ENCODE measurements at places on chromosomes 2 and 18.

GRCh38 chr18:34648269-34648985 lies 61.7 kb upstream of the DTNA start:
- DNase-seq, result no peak

DNA sequence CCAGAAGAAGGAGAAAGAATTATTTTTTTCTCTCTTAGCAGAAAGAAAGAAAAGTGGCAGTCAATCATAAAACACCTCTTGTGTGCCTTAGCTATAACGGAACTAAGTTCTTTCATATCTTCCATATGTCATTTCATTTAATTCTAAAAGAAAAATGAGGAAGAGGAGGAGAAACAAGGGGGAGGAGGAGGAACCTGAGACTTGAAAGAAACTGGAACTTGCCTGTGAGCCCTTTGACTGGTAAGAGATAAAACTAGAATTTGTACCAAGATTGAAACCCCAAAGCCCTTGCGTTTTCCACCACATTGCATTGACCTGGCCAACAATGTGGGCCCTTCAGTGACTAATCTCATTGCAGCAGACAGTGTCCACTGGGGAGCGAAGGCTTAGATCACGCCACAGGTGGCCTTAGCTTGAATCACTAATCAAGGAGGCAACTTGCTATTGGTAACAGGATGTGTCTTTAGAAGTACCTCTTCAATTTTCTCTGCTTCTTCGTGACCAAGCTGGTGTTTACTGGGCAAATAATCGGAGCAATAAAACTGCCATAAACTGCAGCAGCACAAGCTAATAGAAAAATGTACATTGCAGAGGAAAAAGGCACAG lies 307.9 kb downstream of the CLIP4 start:
- DNase-seq, result no peak

DNA sequence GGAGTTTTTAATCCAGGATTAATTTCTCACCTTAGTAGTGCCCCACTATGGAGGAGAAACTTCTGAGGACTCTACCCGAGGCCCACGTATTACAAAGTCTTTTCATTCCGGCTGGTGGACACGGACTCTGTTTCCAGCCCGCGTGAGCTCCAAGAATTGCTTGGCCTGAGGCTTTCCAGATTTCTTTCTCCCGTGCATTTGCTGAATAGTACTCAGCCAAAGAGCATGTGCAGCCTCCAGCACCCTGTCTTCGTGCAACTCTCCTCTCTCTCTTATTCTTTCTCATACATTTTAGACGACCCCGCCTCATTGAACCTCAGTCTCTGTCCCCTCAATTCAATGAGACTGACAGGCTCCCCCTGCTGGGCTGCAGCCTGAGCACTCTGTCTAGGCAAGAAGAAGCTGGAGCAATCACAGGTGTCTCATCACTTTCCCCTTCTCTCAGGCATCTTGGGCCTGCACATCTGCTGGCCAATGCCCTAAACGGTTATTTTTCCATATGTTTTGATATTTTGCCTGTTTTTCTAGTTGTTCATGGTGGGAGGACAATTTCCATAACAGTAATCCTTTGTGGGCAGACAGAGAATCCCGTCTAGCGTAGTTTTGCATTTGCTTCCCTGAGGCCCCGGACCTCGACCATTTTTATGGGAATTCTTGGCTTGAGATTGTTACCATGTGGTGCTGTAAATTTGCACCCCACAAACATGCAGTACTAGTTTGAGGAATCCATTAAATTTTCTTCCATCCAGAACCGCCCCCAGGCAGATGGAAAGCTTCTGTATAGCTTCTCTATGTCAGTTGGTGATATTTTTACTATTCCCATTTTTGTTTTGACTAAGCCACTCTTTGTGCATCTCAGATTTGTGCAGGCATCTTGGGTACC lies 50.1 kb upstream of the LPIN2 start:
- no peak for DNase-seq

DNA sequence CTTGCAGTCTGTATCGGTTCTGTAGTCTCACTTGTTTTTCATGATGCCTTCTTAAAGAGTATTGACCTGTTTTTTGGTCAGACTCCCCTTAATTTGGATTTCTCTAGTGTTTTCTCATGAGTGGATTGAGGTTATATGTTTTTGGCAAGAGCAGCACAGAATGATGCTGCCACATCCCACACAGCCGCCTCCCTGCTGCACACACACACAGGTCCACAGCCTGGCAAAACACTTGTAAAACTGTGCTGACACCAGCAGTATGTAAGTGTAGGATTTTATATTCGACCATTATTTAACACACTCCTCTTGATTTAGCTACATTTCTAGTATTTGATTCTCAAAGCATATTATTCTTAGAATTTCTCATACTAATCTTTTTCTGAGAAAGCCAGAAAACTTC lies 68.1 kb downstream of the ITGB1BP1 start:
- no peak for DNase-seq

DNA sequence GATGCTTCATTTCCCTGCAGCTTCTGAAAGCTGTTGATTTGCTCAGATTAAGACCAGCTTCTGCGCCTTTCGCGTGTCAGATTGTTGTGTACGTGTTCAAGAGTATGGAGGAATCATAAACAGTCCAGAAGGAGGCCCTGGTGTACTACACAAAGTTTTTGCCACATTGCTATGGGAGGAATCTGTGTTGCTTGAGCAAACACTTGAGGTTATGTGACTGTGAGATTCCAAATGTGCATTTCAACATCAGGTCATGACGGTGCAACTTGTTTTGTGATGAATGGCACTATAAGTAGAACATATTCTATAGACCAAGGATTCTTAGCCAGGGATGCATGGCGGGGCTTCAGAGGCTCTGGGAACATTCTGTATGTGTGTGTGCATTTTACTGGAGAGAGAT lies 35.0 kb downstream of the SRSF7 start:
- DNase-seq, result no peak

DNA sequence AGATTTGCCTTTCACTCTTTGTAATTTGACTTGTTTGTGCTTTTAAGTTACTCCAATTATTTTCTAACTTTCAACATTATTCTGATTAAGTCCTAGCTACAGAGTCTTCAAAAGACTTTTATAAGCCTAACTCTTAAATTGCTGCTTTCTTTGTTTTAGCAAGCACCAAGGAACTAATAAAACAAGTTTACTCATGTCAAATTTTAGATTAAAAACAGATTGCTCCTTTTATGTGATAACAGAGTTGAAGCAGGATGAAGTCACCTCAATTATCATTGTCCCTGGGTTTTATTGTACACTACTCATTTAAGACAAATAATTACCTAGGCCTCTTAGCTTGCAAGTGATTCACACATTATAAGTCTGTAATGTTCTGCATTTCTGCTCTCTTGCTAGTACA lies 678.4 kb downstream of the ERBB4 start:
- DNase-seq, result no peak

GRCh38 chr2:196520605-196521004 lies 118.9 kb upstream of the CCDC150 start:
- no peak for DNase-seq

Measured in right renal cortex interstitium (tissue), 3 donors.